ENCODE measurements at places on chromosomes 1 and 21.

GRCh38 chr1:23589585-23589986, 30.3 kb upstream of the ID3 start:
- DNase-seq, result no peak

GRCh38 chr1:247298701-247299100, 33.0 kb downstream of the ZNF496 start:
- DNase-seq, result no peak

GRCh38 chr1:108502138-108502537, 52.0 kb downstream of the NBPF6 start:
- no peak for DNase-seq

DNA sequence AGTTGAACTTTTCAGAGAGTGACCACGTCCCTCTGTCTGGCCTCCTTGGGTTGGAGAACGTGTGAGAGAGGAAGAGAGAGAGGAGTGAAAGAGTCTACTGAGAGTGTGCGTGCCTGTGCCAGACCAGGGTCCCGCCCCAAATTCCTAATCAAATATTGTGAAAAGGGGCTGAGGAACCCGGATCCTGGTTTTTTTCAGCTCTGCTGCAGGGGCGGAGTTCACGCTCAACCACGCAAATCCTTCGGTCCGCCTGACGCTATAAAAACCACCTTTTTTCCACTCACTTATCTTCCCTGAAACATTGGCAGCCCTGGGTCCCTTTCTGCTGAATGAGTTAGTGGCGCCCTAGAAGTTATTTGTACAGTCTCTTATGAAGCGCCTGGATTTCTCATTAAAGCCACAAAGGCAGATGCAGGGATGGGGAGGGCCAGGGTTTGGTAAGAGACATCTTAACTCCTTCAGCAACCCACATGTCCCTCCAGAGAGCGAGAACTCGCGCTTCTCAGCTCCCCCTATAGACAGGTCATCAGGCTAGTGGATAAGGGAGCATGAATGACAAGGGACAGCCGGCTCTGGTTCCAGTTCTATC, at the start of gene FMOD:
Gene FMOD, minus strand, starts transcription at position 86 of the 589 bp plus-strand sequence. CDS start 2,852 bp downstream, outside the sequence.
- DNase-seq, result no peak

- DNase-seq, result peak; percentile 52
Observed at GRCh38 chr1:110091381-110091780, 20.9 kb upstream of the UBL4B start.

DNA sequence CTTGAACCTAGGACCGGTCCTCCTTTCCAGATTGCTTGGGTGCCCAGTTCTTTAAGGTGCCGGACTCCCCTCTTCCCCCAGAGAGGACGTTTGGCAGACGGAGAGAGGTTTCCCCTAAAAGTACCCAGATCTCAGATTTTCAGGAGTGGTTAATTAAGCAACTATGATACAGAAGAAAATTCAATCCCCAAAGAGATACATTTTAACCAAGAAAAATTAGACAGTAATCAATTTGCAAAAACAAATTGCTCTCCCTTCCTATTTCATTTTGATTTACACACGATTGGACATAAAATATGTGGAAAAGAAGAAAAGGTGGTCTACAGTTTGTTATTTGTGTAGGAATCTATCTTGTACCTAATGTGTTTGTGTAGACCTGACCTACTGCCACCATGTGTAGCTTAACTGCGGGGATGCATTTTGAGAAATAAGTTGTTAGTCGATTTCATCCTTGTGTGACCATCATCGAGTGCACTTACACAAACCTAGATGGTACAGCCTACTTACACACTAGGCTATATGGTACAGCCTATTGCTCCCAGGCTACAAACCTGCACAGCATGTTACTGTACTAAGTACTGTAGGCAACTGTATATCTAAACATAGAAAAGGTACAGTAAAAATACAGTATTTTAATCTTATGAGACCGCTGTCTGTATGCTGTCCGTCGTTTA, 755 bp downstream of the RPAP2 start:
- DNase-seq, result peak; percentile 20

DNA sequence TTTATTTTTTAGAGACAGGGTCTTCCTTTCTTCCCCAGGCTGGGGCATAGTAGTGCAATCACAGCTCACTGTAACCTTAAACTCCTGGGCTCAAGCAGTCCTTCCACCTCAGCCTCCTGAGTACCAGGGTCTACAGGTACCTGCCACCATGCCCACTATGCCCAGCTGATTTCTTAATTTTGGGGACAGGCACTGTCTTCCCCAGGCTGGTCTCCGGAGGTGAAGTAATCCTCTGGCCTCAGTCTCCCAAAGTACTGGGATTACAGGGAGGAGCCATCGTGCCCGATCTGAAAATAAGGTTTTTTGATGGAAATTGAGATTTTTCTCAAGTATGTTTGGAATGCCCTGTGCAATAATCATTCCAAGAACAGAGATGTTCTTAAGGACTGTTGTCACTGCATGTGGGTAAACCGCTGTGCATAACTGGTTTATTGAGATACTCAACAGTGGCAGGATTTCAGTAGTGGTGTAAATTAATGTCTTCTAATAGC, 934 bp upstream of the MSH4 start:
- no peak for DNase-seq

DNA sequence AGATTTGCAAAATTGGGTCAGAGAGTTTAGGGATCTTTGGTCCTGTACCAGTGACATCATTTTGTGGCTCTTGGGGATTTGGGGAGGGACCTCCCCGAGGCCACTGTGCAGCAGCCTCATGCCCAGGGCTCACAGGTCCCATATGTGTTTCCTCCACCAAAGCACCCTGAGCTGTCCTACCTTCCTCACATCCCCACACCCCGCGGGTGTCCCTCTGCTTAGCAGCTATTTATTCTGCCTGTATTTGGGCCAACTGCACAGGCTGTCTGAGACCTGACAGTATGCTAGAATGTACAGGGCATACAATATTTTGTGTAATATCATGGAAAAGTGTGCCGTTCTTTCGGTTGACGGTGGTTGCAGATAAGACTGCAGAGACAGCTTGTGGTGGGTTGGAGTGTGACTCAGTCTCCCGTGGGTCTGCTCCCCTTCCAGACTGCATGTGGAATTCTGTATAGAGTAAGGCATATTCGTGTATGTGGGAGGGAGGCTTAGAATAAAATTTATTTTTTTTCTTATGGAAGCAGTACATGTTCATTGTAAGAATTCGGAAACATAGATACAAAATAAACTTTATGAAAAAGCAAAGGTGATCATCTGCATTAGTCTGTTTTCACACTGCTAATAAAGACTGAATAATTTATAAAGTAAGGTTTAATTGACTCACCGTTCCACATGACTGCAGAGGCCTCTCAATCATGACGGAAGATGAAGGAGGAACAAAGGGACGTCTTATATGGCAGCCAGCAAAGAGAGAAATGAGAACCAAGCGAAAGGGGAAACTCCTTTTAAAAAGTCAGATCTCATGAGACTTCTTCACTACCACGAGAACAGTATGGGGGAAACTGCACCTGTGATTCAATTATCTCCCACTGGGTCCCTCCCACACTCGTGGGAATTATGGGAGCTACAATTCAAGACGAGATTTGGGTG, 84.4 kb downstream of the ADARB1 start:
- no peak for DNase-seq

Data from hematopoietic multipotent progenitor cell treated with erythropoietin and hydrocortisone succinate and interleukin-3 and kit ligand, for 8 days (in vitro differentiated cells).